ENCODE measurements at places on chromosomes 12 and 14.

GRCh38 chr14:22651586-22651985 is 7.4 kb upstream of the OR6J1 start:
- DNase-seq = no peak

- no peak for DNase-seq
These were observed 105.1 kb downstream of the GCH1 start for GRCh38 chr14:54797556-54797955.

DNA sequence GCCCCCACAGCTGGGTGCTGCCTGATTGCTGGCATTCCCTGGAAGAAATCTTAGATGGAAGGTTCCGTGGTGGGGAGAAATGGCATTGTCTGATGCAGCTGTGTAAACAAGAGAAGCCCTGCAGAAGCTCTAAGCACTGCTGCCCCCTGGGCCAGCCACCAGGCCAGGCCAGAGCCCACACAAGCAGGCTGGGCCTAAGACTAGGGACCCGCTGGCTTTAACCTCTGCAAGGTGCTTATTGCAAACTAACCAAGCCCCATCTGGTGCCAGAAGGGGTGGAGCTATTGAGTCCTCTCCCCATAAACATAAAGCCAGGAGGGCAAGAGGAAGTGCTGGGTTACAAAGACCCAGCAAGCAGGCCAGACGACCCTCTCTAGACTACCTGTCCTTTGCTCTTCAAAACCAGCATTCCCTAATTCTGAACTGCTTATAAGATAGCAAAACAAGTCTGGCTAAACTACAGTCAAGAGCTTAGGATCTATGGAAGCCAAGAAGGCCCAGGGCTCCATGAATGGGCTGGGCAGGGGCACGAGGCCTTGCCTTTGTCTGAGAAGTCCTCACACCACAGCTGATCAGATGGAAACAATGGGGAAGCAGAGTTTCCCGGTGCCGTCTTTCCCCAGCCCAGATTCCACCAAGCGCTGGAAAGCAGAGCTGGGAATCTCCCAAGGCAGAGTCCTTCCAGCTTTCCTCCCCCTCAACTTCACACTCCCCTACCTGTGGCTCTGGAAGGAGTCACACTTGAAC is 28.8 kb downstream of the P2RX4 start:
- DNase-seq = no peak

GRCh38 chr12:10558301-10558700 is 52.6 kb downstream of the EIF2S3B start:
- no peak for DNase-seq

DNA sequence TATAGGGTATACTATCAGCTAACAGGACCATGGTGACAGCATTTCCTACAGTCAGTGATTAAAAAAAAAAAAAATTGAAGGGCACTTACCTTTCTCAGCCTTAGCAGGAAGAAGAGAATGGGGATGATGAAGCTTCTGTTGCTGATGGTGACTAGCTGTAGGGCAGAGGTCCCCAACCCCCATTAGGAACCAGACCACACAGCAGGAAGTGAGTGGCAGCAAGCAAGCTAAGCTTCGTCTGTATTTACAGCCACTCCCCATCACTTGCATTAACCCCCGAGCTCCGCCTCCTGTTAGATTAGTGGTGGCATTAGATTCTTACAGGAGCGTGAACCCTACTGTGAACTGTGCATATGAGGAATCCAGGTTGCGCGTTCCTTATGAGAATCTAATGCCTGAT is 91.3 kb upstream of the USP44 start:
- no peak for DNase-seq

GRCh38 chr14:35949920-35950513 is 123.9 kb downstream of the BRMS1L start:
- DNase-seq = no peak

DNA sequence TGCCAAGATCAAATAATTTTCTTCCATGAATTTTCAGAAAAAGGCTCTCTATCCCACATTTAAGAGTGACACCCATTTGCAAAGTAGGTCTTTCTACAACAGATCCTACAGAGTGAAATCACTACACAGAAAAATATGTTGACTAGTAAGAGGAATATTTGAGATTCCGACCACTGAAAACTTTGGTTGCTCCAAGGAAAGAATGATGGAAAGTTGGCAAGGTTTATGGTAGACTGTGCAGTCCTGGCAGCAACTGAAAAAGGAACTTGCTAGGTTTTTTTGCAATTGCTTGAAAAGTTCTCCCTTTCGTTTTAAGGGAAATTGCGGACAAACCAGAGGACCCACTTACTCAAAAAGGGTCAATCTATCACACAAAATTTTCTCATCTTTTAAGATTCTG is 83.1 kb upstream of the TSPAN8 start:
- DNase-seq = no peak

- no peak for DNase-seq
These were observed 119.8 kb downstream of the SINHCAF start for GRCh38 chr12:31206038-31206670.

DNA sequence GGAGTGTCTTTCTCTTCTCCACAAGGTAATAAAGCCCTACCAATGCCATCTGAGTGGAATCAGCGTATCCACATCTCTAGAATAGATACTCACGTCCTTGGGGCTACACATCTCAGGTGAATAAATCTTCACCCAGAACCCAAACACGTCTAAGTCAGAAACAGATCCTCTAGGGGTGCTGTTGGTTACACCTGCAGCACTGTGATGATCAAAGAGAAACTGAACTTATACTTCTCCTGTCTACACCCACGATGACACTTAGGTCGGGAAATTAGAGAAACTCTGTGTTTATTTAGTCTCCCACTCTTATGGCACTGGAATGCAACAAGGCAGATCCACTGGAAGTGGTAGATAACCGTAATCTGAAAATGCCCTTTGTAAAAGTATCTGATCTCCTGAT is 46.2 kb downstream of the WIF1 start:
- DNase-seq = peak; percentile 5

- no peak for DNase-seq
These were observed 21.1 kb downstream of the ZFHX2 start for GRCh38 chr14:23530375-23531055.

DNA sequence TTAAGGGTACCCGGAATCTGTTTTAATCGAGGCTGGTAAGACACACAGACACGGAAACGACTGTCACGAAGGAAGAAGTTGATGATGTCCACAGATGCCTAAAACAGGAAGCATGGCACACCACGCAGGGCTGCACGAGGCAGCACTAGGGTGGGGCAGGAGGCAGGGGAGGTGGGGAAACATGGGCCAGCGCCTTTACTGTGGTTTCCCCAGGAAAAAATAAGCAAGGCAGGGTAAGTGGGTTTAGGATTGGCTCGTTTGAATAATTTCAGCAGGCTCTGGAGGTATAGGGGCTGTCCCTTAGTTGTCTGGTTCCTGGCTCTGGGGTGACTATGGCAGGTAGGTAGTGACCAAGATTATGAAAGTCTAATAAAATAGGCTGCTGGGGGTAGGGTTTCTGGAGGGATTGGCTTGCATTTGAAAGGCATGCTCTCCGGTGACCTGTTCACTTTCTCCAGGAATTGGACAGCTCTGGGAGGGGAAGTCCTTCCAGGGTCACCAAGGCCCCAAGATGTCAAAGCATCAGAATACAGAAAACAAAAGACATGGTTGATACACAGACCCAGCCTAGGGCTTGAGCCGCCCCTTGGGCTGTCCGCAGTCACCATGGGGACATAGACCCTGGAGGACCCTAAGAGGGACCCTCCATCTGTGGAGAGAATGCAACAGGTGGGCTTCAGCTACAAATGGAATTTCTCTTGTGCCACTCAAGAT is 35.3 kb downstream of the MAP1LC3B2 start:
- DNase-seq = peak; percentile 23

DNA sequence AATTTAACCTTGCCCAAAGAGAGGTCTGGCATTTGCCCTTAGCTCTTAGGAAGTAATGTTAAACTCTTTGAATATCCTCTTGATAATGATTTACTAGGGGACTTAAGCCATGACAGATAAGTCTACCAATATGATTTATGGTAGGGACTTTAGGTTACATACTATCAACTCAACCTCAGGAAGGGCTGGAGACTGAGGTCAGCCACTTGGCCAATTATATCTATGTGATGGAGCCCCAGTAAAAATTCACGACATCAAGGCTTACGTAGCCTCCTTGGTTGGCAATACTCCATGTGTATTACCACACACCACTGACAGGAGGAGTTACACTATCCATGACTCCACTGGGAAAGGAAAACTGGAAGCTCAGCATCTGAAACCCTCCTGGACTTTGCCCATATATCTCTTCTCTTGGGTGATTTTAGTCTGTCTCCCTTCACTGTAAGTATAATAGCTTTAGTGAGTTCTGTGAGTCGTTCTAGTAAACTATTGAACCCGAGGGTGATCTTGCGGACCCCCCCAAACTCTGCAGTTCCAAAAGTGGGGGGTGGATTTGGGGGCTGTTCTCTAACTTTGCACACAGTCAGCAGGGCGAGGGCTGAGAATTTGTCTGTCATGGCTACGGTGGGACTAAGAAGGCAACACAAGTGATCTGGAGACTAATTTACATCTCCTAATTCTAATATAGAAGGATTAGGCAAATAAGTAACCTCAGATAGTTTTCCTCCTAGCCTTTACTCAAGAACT is 62.3 kb downstream of the R3HDM2 start:
- no peak for DNase-seq

DNA sequence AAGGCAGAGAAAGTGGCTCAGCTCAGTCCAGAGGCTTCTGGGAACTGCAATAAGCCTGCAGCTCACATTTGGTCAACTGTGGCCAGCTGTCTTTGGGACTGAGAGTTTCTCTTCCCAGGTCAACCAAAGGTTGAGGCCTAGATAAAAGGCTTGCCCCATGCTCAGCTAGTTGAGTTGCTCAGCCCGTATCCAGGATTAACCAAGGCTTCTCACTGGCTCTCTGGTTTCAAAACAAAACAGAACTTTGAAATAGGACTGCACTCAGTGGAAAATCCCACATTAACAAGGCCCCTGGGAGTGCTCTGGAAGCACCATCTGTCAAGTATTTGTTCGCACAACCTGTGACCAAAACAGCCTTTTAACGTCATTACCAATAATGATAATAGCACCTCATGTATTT is 40.3 kb upstream of the NUAK1 start:
- no peak for DNase-seq

- no peak for DNase-seq
These were observed 105.7 kb downstream of the GCH1 start for GRCh38 chr14:54796961-54797360.

DNA sequence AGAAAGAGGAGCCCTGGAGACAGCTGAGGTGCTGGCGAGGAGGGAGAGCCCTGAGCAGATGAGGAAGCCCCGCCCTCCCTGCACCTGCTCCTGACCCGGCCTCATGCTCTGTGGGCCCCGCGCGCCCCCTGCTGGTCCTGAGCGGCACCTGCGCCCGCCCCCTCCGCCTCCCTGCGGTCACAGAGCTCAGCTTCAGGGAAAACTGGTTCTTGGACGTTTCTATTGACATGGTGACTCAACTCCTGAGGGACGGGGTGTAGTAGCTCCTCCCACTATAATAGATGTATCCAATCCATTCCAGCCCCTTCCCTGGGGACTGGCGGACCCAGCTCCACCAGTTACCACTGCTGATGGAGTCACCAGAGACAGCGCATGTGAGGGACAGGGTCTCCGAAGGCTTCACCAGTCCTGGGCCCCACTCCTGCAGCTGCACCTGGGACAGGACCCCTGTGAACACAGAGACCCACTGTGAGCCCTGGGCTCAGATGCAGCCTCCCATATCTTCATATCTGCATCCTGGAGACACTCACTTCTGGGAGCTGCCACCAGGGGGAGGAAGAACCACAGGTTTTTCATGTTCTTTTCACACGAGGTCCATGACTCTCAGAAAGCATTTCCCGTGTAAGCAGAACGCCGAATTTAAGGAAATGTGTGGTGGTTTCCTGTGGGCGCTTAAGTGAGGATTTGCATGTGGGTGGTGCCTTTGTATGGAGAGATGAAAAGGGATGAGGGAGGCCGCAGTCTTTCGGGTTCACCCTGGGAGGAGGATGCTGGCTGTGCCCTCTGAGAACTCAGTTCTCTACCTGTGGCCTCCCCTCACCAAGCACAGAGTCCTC is 1346.4 kb downstream of the TMEM121 start:
- peak; percentile 86 for DNase-seq

DNA sequence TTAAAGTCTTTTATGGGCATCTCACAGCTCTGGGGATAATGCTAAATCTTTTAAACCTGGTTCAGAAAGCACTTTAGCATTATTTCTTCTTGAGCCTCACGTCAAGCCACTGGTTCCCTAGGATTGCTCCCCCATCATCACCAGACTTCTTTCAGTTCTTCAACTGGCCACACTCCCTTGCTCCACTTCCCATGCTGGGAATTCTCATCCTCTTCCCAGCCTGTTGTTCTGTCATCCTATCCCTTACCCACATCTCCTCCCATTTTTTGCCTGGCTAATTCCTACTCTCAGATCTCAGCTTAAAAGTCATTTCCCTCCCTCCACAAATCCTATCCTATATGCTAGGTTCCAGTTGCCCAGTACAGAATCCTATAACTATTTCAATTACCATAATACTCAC is 14.4 kb downstream of the FERMT2 start:
- DNase-seq = no peak

DNA sequence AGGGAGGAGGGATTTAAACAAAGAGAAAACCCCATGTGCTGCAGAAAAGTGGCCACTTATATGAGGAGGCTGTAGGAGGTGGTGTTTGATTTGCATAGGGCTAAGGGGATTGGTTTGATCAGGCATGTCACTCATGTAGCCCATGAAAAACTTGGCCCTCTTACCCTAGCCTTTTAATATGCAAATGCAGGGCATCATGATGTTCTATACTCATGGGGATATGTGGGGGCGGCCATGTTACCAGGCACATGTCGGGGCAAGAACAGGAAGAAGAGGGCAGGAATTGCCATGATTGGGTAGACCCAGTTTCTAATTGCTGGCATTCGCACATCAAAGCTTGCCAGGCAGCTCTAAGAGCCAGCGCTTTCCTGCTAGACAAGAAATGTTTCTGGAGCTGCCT is 28.8 kb downstream of the KLRK1 start:
- DNase-seq = peak; percentile 97

DNA sequence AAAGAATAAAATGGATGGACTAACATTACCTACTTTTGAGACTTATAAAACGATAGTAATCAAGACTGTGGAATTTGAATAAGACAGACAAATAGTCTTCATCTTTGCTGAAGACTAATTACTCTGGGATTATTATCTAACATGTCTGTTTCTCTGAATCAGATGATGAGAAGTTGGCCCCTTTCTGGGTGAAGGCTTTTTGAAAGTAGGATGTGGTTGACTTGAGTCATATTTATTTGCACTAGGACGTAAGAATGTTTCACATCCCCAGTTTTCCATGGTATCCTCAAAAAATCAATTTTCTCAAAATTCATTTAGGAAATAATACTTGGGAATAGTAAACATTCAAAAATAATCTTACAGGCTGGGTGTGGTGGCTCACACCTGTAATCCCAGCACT is 31.8 kb downstream of the PKP2 start:
- DNase-seq = no peak

DNA sequence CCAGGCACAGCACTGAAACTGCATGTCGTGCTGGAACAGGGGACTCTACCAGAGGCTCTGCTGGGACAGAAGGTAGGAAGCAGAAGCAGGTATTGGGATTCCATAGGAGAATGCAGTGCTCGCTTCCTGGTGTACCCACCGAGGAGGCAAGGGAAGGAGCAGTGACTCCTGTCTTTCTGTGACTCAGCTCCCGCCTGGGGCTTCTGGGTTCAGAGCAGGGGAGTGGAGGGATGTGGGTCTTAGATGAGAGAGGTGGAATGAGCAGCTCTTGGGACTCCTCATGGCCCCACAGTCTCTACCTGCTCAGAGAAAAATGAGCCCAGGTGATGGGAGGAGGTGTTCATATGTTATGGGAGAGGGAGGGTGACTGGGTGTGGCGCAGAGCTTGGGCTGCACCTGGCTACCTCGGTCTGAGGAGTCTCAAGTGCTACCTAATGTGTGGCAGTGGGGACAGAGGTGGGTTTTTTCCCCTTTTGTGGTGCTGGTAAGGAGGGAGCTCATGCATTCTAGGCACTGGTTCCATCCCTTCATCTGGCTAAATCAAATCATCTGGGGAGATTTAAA is 26.3 kb downstream of the WNT5B start:
- DNase-seq = no peak

Data from OCI-M1 (cell line).